ENCODE measurements at places on chromosomes 16 and 17.

GRCh38 chr16:1859650-1860049, 12.3 kb downstream of the MEIOB start:
- no peak for DNase-seq

DNA sequence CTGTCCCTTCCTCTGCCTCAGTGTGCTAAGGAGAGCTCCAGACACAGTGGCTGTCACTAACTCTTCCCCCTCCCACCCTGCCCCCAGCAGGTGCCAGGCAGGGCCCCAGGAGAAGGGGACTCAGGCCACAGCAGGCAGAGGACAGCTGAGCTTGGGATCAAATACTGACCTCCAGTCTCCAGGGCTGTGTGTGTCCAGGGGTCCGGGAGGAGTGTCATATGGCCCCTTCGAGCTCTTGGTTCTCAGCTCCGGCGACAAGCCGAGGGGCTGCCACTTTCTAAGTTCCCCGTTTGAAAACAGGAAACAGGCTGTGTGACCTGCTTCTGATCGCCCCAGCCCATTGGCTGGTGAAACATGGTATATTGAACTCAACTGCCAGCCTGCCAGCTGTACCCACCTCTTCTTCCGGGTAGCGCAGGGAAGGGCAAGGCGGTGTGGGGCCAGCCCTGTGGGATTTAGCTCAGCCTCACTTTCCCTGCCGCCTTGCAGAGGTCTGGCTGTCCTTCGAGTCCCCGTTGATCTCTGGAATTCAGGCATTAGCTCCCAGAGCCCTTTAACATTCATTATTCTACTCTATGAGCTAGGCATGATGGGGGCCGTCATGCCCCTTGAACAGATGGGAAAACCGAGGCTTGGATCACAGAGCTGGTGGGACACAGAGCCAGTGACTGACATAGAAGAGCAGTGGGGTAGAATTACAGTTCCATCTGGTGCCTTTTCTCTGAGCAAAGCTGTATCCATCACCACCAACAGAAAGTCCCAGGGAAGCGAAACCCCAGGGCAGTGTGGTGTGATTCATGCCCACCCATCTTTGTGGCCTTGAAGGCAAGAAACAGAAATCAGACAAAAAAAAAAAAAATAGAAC, at the start of gene SNX20:
TSS of gene SNX20 (minus strand) at position 292 of the 865 bp plus-strand sequence. CDS start 3,786 bp downstream, outside the sequence.
- no peak for DNase-seq

GRCh38 chr17:57586196-57586740, 158.8 kb downstream of the CCDC182 start:
- no peak for DNase-seq

- DNase-seq, result no peak
Observed at GRCh38 chr17:9229826-9230201, 208.5 kb downstream of the NTN1 start.

- DNase-seq, result no peak
Observed at GRCh38 chr17:27519550-27519949, 63.3 kb downstream of the KSR1 start.

- DNase-seq, result no peak
Observed at GRCh38 chr16:66267292-66268014, 99.0 kb upstream of the CDH5 start.

DNA sequence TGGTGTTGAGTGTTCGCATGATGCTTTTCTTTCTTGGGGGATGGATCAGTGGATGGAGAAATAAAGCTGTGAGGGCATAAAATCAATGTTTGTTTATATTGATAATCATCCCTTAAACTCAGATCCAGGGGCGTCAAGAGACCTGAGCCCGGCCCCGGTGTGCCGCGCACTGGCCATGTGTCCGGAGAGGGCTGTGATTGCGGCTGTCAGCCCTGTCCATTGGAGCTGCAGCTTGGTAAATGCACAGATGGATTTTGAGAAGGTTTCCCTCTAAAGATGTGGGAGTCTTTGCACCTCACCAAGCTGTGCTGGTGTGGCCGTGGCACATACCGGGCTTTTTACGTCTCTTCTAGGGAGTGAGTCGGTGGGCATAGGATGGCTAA, 21.6 kb upstream of the ZNF750 start:
- DNase-seq, result no peak
